ENCODE measurements at places on chromosomes 7 and 10.

DNA sequence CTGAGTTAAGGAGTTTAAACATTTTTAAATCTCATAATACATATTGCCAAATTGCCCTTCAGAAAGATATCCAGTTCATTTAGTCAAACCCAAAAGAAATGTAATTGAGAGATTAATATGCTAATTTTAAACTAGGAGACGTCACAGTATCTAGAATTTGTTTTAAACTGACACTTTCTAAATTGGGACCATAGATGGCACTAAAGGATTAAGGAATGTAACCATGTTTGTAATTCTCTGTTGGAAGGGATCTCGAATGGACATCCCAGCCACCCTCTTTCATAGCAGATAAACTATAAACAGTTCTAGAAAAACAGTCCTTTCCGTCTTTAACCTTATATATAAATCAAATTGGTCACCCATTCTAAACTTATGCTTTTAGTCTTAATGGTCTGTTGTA is 30.0 kb upstream of the SAMD9L start:
- DNase-seq = no peak

- no peak for DNase-seq
Measured at GRCh38 chr7:27051451-27051850, 44.3 kb downstream of the HOXA1 start.

GRCh38 chr7:155227004-155227787 is 70.5 kb upstream of the INSIG1 start:
- DNase-seq = no peak

DNA sequence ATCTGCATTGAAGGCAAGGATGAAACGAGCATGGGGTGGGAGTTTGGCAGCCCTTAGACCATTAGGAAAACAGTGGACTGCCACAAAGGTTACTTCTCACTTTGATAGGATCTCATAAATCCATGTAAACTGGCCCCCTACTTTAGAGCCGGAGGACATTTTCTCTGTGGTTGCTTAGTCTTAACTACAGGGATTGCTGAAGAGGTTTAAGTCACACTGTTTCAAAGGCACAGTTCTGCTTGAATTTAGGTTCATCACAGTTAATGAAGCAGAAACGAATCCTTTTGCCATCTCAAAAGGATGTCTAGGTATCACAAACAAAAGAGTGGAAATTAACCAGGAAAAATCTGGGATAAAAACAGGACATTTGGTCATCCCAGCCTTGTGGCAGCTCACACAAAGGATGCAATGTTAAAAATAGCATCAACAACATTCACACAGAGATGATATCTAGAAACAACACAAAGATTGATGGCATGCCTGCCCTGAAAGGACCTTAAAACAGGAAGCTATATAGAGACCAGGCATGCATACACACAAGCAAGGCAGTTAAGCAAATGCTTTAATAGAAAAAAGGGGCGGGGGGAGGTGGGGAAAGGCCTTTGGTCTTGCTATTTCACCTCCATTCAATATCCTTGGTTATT is 74.0 kb downstream of the DOCK4 start:
- no peak for DNase-seq

- DNase-seq = no peak
Measured at GRCh38 chr10:101063548-101064414, 2.0 kb downstream of the KAZALD1 start.

DNA sequence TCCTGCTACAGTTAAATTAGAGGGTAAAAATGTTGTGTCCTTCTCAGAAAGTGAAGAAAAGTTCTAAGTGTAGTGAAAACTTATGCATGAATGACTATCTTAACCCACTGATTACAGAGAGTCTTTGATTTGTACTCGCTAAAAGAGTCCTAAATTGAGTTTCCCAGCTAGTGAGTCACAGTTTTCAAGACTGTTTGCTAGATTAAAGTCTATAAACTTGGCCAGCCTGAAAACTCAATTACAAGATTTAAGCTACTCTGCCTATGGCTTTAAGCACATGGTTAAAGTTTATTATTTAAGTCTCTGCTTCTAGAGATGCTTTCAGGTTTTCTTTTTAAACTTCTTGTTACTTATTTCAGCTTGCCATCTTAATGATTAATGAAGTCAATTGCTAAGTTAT is 44.4 kb downstream of the MRPS24 start:
- DNase-seq = no peak

DNA sequence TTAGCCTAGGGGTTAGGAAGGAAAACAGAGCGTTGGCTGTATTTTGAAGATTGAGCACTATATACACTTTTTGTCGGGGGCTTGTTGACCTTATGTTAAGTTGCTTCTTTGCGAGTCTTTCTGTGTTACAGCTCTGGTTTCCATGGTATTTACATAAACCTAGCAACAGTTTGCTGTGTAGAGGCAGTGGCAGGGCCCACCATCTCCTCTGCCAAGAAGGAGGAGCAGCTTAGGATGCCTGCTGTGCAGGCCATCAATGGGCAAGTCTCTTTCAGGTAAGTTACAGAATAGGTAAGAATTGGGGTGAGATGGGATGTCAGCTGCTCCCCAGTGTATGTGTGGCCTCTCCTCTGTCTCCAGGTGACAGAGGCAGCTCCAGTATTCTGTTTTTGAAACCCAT is 485.5 kb downstream of the LRMDA start:
- DNase-seq = no peak

DNA sequence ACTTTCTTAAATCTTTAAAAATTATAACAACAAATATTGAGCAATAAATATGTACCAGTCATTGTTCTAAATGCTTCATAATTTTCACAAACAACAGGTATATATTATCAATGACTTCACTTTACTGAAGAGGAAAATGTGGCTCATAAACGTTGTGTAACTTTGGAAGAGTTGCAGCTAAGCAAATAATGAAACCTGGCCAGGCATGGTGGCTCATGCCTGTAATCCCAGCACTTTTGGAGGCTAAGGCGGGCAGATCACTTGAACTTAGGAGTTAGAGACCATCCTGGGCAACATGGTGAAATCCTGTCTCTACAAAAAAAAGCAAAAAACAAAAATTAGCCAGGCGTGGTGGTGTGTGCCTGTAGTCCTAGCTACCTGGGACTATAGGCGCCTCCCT is 71.9 kb upstream of the AMPH start:
- no peak for DNase-seq

GRCh38 chr10:93417921-93418320 is 64.2 kb downstream of the MYOF start:
- no peak for DNase-seq

DNA sequence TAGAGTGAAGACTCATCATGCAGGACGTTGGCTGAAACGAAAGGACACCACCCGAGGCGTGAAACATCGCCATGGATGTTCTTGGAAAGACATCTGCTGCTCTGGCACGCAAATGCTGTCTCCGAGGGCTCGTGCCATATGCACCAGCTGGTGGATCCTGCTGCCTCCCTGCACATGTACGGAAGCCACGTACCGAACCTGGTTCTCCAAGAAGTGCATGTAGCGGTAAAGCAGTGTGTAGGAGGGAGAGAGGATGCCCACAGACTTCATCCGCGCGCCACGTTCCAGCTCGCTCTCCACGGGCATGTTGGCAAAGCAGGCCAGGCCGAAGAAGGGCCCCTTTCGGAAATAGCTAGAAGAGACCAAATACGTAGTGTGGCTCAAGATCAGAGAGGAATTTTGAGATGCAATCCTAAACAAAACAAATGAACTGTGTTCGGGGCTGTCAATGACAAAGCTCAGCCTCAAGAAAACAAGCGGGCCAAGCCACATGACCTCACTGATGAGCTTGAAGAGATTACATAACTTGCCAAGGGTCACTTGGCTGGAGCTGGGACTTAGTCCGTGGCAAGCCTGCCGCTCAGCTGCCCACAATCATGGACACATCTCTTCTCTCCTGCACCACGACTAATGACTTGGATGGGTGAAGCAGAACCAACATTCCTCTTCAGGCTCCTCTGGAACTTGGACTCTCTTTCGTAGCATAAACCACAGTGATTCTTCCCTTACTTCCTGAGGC is 16.5 kb downstream of the DENND11 start:
- no peak for DNase-seq

DNA sequence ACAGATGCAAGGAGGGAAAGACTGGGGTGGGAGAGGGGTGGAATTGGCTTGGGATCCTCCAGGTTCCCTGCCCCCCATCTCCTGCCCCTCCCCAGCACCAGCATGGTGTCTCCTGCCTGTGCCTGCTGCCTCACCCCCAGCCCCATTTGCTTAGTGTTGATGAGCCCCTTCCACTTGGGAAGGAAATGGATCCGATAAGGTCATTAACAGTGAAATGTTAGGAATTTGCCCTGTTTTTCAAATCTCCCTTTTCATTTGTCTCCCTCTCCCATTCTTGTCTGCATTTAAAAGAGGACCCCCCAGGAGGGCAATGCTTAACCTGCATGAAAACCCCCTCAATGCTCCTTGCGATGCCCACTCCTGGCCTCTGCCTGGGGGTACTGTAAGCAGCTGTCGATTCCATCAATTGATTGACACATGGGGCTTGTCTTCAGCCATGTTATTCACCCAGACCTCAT is 51.5 kb downstream of the HK1 start:
- DNase-seq = no peak

- DNase-seq = no peak
Measured at GRCh38 chr7:85890244-85890811, 703.5 kb upstream of the SEMA3D start.

DNA sequence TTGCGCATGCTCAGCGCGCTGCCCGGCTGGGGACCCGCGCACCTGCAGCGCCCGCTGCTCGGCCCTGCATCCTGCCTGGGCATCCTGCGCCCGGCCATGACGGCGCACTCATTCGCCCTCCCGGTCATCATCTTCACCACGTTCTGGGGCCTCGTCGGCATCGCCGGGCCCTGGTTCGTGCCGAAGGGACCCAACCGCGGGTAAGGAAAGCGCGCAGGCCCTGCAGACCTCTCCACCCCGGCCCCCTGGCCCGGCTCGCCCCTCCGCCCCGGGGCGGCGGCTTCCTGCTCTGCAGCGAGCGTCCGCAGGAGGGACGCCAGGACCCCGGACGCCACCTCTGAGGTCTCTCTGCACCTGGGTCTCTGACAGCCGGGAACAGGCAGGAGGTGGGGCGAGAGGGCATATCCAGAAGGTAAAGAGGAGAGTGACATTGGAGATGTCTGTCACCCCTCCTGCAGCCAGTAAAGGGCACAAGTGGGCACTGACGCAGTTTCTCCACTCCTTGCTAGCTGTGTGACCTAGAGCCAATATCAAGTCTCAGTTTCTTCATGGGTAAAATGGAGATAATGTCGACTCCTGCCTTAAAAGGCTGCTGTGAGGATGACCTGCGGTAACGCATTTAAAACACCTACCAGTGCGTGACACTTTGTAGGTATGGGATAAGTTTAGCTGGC is 338 bp downstream of the ATP6V0E2 start:
- DNase-seq = no peak

- DNase-seq = no peak
Measured at GRCh38 chr10:49081547-49082275, 33.6 kb downstream of the VSTM4 start.

GRCh38 chr7:157669768-157670351 is 333.1 kb downstream of the DNAJB6 start:
- DNase-seq = no peak

DNA sequence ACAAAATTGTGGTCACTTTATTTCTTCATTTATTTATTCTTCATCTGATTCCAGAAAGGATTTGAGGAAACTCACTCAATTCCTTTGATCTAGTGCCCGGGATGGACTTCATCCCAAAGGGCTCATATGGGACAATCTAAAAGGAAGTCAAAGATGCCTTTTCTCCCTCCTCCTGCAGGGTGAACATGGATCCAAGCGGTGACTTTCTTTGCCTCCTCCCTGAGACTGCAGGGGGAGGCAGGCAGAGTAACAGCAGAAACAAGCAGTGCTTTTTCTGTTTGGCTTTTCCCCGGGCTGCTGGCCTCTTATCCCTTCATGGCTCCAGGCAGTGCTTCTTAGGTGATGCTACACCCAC is 10.0 kb upstream of the DNMBP start:
- DNase-seq = no peak

DNA sequence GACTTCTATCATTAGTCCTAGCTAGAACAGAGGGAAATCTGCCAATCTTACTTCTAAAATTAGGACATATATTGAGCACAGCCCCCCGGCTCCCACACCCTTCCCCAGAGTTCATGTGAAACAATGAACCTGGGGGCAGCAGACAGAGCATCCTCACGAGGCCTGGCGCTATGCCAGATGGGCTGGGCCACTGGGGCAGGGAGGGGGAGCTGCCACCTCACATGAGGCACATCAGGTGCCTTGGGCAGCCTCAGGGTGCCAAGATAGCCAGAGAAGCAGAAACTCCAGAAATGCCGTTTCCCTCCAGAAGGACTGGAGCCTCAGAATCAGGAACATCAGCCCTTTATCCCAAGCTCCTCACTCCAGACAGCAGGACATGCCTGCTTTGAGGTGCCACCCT is 92.8 kb upstream of the LANCL2 start:
- DNase-seq = no peak

DNA sequence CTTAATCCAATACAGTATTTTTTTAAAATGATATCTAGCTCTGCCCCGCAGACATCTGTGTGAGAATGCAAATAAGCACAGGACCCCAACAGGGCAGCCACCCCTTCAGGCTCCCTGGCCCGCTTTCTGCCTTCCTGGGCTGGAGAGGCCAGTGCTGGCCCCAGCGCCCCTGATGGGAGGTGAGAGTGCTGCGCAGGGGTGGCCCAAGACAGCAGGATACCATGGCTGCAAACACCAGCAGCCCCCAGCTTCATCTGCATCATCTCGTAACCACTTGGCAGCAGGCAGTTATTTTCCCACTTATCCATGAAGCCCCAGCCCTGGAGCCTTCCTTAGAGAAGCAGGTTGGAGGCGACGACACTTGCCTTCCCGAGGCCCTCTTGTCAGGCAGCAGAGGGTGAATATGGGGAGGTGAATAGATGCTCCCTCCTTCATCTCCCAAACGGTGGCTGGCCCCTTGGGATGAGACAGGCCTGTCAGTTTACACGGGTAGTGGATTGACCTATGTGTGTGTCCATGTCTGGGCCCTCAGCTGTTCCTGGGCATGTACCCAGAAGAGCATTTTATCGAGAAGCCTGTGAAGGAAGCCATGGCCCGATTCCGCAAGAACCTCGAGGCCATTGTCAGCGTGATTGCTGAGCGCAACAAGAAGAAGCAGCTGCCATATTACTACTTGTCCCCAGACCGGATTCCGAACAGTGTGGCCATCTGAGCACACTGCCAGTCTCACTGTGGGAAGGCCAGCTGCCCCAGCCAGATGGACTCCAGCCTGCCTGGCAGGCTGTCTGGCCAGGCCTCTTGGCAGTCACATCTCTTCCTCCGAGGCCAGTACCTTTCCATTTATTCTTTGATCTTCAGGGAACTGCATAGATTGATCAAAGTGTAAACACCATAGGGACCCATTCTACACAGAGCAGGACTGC is 71.2 kb downstream of the ALOX5 start:
- no peak for DNase-seq

DNA sequence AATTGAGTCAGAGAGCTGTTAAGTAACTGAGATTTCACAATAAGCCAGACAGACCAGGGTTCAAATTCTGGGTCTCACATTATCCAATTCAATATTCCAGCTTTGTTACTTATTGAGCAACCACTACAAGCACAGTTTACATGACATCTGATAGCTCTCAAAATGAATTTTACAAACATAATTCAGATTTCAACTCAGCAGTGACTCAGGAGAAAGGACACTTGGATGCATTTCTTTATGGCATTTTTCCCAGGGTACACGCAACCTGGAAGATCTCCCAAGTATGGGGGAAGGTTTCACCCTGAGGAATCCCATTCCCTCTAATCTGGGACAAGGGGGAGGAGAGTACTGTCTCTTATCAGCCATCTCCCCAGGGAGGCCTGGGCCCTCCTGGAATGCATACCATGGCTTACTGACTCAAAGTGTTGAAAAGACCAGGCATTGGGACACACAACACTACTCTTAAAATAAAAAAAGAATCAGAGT is 102.4 kb downstream of the CFTR start:
- no peak for DNase-seq

GRCh38 chr7:11185179-11185815 is 211.6 kb downstream of the PHF14 start:
- no peak for DNase-seq
